ENCODE measurements at places on chromosomes 13 and 19.
A peak's percentile ranks its signal among the peaks of the same experiment; 100 is the strongest.

- DNase-seq = no peak
Observed at GRCh38 chr19:19372656-19373416, 32.6 kb upstream of the GATAD2A start.

- no peak for DNase-seq
Observed at GRCh38 chr19:9940778-9941177, 4.5 kb upstream of the OLFM2 start.

- DNase-seq = peak; percentile 70
Observed at GRCh38 chr19:10699650-10700335, 1.4 kb upstream of the QTRT1 start.

DNA sequence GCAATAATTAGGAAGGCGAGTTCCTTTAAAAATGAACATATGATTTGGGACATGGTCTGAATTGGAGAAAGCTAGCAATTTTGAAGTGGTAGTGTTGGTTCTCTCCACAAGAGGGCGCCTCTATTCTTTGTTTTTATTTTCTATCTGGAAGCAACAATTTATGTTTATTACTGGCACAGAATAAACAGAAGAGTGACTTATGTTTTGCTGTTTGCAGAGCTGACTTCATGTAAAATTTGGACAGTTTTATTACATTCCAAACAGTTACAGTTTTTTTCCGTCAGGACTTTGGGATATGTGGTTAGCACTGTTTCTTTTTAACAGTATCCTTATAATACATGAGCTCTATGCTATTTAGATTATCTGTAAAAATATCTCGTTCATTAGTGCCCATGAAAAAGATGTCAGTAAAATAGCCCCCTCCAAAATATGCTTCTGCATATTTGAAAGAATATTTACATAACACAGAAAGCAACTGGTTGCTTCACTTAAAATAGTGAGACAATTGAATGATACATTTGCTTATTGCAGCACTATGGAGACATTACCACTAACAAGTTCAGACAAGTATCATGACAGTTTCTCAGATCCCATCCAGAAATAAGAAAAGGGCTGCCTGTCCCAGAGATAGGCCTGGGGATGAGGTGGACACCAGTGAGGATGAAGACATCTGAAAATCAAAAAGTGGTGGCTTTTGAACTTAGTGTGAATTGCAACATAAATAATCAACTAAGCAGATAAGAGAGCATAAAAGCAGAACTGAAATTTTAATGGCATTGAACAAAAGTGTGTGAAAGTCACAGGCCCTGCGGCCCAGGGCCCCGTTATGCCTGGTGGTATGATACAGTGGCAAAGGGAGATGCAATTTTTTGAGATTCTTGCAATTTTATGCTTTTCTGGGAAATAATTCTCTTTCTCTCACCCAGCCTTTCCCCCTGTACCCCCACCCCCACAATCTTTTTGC is 32.3 kb upstream of the FGF9 start:
- no peak for DNase-seq

DNA sequence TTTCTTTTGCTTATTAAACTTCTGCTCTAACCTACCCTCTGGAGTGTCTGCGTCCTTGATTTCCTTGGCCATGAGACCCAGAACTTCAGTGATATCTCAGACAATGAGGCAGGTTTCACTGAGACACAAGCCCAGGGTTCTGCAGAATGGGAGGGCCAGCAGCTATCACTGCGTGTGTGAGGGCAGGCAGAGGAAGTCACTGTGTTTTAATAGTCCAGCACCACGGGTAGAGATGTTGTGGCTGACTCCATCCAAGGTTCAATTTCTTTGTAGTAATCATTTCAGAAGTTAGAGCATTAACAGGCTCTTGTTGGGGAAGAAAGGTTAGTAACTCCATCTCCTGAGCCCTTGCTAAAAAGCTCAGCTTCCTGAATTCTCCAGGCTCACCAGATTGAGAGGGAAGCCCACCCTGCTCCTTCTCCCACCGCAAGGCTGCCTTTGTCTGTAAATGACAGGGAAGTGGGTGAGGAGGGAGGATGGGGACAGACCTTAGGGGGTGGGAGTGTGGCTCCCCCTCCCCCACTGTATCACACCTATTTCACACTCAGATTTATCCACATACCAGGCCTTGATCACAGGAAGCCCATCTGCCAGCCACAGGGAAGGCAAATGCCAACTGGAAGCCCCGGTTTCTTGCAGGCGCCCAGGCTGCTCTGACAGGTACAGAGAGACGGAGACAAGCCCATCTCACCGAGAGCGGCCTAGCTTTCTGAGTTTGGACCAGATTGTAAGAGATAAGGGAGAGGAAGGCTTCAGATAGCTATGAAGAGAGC is 2.1 kb downstream of the C19orf12 start:
- DNase-seq = no peak

- no peak for DNase-seq
Observed at GRCh38 chr13:80572923-80573316, 232.0 kb upstream of the SPRY2 start.

All from neural progenitor cell (in vitro differentiated cells).